ENCODE measurements at places on chromosomes 2 and 18.
A peak's percentile ranks its signal among the peaks of the same experiment; 100 is the strongest.

DNA sequence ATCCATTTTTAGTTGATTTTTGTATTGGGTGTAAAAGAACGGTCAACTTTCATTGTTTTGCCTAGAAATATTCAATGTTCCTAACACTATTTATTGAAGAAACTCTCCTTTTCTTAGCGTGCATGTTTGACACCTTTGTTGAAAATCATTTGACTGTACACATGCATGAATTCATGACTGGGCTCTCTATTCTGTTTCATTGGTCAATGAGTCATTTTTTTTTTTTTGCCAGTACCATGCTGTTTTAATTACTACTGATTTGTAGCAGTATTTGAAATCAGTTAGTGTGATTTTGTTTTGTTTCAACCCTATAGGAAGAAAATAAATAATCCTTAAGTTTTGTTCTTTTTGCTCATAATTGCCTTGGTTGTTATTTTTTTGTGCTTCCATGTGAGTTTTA lies 828.7 kb downstream of the SUCLG1 start:
- no peak for DNase-seq

- no peak for DNase-seq
Observed at GRCh38 chr2:50641633-50642032, 390.3 kb downstream of the NRXN1 start.

DNA sequence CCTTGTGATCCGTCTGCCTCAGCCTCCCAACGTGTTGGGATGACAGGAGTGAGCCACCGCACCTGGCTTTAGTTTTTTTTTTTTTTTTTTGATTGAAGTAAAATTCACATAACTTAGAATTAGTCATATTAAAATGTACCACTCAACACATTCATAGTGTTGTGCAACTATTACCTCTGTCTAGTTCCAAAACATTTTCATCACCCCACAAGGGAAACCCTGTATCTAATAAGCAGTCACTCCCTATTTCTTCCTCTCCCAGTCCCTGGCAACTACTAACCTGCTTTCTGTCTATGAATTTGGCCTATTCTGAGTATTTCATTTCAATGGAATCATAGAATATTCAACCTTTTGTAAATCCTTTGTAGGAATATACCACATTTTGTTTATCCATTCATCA lies 123.9 kb upstream of the FAM117B start:
- no peak for DNase-seq

DNA sequence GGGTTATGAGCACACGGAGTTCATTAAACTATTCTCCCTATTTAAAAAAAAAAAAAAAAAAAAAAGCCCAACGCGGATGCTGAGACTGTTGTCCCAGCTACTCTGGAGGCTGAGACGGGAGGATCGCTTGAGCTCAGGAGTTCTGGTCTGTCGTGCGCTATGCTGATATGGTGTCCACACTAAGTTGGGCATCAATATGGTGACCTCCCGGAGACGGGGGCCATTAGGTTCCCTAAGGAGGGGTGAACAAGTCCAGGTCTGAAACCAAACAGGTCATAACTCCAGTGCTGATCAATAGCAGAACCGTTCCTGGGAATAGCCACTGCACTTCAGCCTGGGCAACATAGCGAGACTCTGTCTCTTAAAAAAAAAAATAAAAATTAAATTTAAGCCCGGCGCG lies 12.9 kb upstream of the ANKRD53 start:
- no peak for DNase-seq

GRCh38 chr2:39119732-39120520 lies 925 bp downstream of the SOS1 start:
- DNase-seq, result peak; percentile 67

DNA sequence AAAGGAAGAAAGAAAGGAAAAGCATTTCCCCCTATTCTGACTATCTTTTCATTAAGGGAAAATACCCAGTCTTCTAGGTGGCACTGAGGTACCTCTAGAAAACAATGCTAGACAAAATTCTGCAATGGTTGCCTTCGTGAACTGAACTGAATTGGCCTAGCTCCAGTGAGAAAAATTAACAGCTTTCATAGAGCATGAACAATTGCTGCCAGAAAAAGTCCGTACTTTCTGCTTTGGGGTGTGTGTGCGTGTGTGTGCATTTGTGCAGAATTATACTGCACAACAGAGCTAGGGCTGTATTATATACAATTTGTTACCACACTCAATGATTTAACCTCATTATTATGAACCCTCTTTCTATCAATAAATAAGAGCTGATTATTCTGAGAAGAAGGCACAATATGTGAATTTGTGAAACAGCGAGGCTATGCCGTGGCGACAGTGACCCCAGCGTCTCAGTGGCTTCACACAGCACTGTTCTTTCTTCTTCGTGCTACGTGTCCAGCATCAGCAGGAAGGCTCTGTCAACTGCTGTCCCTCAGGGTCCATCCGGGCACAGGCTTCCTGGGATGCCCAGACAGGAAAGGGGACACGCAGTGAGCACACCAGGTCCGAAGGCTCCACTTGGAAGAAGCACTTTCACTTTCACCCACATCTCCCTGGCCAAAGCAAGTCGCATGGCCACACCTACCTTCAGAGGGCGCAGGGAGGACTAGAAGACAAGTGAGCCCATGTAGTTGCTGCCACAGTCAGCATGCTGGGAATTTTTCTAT lies 47.5 kb downstream of the PTGR3 start:
- DNase-seq, result peak; percentile 58

DNA sequence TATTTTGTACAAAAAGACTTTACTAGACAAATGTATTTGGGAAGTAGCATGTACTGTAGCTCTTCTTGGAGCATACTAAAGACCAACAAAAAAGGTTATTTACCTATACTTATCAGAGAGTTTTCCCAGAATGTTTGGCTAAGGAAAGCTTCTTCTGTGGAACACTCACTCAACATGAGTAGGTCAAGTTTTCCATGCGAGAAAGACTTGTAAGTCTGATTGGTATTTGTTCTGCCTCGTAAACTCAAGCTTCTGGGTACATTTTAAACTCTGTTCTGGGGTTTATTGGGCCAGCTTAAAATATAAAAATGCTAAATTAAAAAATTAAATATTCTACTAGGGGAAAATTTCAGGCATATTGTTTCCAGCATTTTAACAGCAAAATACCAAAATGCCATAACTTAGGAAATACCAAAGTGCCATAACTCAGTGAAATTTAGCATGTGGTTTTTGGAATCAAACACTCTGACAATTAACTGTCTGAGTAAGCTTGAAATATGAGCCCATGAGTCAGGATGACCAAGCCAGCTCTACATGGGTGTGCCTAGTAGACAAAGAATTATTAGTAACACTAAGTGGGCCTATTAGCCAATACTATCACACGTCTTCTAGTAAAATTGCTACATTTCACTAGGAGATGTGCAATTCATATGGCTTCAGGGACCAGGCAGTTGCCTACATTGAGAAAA lies 47.3 kb upstream of the SERPINE2 start:
- DNase-seq, result no peak

- no peak for DNase-seq
Observed at GRCh38 chr2:218743068-218743467, 32.4 kb downstream of the TTLL4 start.

GRCh38 chr2:99903981-99904380 lies 238.4 kb downstream of the AFF3 start:
- DNase-seq, result no peak
